Stimulated activated CD8-positive, alpha-beta memory T cell treated with anti-CD3 and anti-CD28 coated beads, Interleukin-2, amount 100 ng/mL, for 48 hours (primary cell): ENCODE measurements at places on chromosomes 6 and 20.
A peak's percentile ranks its signal among the peaks of the same experiment; 100 is the strongest.

- no peak for DNase-seq
Observed at GRCh38 chr6:52650941-52651340, 20.0 kb upstream of the TMEM14A start.

DNA sequence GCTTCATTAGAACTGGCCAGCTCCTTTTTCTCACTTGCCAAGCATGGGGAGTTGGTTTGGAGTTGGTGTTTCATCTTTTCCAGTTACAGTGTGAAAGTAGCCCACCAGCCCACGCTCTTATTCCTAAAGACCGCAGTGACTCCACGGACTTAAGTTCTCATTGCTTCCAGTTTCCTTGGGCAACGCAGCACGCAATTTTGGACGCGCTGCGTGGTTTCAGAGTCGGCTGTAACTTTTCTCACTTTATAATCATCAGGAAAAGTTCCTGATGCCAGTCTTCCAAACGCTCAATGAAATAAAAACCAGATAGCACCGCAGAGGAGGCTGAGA is 381 bp upstream of the PEX7 start:
- DNase-seq, result peak; percentile 2

DNA sequence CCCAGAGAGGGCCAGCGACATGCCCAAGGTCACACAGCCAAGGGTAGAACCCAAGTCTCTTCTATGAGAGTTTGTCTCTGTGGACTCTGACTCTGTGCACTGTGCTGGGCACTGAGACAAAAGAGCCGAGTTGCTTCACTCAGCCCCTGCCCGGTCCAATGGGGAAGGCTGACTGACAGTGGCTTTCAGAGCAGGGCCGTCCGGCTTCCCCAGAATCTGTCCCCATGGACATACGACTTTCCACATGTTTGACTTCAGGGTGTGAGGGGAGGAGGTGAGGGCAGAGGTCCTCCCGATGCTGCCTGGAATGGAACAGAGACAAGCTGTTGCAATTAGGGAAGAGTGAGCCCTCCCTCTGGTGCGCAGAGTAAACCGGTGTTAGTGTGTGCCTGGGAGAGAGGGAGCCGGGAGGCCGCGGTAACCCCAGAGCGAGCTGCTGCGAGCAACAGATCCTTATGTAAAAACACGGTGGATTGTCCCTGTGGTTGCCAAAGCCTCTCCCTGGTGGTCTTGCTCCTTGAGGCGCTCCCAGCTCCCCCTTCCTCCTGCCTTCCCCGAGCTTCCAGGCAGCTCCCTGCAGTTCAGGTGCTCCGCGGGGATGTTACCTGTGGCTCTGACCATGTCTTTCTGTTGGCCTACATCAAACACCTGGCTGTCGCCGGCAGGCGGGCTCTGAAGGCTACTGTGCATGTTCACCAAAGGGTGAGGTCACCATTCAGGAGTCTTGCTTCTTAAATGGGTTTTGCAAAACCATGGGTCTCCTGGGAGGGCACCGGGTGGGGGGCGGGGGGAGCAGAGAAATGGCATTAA is 672 bp downstream of the SIRPA start:
- DNase-seq, result no peak

DNA sequence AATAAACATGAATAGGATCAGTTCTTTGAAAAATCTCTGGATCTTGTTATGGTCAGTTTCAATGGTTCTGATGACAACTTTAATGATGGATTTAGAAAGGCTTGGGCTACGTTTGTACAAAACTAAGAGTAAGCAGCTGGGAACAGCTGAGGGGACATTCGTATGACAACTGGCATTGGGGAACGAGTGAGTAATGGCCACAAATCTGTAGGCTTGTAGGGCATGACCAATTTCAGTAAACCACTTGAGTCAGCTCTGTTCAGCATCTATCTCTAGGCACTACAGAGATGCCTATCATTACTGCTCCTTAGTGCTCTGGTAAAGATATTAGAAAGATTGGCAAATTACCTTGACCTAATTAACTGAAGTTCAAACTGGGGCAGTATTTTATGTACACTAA is 1375.6 kb downstream of the EPHA7 start:
- DNase-seq, result no peak

GRCh38 chr6:107735906-107736635 is 88.0 kb downstream of the SCML4 start:
- no peak for DNase-seq

- no peak for DNase-seq
Observed at GRCh38 chr20:4087923-4088322, 72.6 kb upstream of the RNF24 start.

DNA sequence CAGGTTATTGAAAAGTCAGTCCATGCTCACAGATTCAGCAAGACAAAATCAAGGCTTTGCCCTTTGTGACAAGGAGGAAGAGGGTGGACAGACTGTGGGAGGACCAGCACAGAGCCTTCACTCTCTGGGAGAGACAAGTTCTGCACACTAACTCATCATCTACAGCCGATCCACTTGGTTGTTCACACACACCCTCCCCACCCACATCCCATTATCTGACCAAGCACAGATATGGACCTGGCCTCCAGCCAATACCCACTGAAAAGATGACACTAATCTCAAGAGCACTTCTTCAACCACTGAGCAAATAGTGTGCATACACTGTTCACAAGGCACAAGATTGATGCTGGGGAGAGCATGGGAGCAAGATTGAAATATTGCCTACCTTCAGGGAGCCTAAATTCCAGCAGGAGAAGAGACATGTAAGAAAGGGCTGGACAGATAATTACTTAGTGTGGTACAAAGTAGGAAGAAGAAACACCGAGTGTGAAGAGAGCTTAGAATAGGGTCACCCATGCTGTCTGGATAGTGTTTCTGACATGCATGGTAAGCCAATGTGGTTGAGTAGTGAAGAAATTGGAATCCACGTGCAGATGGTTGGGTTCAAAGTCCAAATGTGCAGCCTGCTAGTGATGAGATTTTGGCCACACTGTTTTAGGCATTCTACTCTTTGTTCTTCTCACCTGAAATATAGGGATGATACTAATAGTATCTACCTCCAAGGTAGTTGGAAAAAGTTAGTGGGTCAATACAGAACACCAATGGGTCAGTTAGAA is 21.7 kb upstream of the IL17A start:
- no peak for DNase-seq

GRCh38 chr6:73791336-73791735 is 95.3 kb downstream of the CD109 start:
- no peak for DNase-seq

DNA sequence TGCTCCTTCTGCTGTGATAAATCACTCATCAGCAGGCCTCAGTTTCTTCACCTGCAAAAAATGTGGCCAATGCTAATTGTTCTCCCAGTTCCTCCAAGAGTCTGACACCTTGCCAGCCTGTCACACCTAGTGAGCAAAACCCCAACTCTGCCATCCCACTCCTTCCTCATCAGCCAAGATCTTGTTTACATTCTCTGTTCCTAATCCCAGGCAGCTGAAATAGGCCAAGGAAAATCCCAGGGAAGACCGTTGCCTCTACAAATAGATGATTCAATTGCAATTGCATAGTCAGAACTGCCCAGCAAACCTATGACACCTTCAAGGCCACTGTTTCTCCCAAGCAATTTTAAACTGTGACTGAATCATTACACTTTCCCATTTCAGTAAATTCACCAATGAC is 78.7 kb downstream of the GMDS start:
- no peak for DNase-seq

- DNase-seq, result no peak
Observed at GRCh38 chr6:157244175-157244574, 79.1 kb downstream of the TMEM242 start.

DNA sequence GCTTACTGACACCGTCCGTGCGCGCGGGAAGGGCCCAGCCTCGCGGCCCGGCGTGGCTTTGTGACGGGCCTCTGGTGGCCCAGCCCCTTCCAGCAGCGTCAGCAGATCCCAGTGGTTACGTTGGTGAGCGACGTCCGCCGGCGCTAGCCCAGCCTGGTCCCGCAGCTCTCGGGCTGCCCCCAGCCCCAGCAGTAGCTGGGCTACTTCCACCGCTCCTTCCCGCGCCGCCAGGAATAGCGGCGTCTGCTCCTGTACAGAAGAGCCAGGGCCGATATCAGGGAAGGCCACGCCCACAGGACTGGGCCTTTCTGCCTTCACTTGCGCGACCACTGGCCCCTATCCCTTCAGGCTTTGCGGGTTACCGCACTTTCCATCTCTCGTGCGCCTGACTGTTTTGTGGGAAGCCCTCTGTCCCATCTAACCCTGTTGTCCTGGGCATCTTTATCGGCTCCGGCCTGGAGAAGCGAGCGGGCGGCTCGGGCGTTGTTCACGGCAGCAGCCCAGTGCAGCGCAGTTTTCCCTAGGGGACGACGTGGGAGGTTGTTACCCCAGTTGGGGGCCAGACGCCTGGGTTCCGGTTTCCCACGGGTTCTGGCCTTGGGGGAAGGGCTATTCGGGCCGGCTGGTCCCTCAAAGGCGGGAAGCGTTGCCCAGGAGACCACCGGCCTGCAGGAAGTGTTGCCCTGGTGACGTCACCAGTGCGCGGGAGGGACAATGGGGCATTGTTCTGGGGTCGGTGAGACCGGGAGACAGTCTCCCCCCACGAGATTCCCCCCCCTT is 3.6 kb upstream of the GPSM3 start:
- peak; percentile 65 for DNase-seq

- DNase-seq, result no peak
Observed at GRCh38 chr6:29466241-29466640, 9.3 kb downstream of the OR2H1 start.

- DNase-seq, result no peak
Observed at GRCh38 chr6:169809386-169809785, 58.0 kb downstream of the ERMARD start.

DNA sequence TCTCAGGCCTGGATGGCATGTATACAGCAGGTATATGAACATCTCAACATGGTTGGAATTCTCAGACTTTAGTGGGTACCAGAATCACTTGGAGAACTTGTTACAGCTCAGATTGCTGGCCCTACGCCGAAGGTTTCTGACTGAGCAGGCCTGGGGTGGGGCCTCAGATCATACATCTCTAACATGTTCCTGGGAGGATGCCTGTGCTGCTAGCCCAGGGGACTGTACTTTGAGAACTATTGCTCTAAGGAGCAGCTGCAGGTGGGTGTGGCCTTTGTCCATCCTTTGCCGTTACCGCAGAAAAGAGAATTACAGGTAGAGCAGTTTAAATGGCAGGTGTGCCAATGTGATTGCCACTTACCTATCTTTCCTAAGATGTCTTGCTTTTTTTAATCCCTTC is 310.5 kb upstream of the JAG1 start:
- DNase-seq, result no peak

- DNase-seq, result no peak
Observed at GRCh38 chr6:8783191-8783590, 347.8 kb upstream of the SLC35B3 start.

- no peak for DNase-seq
Observed at GRCh38 chr20:20076297-20077065, 24.1 kb downstream of the CFAP61 start.

GRCh38 chr6:63764318-63764916 is 128.8 kb downstream of the PHF3 start:
- DNase-seq, result no peak

- DNase-seq, result no peak
Observed at GRCh38 chr20:54645445-54646155, 170.2 kb downstream of the DOK5 start.

GRCh38 chr20:58130581-58130980 is 97.9 kb downstream of the ANKRD60 start:
- no peak for DNase-seq

- no peak for DNase-seq
Observed at GRCh38 chr6:89985751-89986493, 91.7 kb downstream of the GJA10 start.

GRCh38 chr6:56849896-56850295 is 105.0 kb upstream of the BEND6 start:
- no peak for DNase-seq

- no peak for DNase-seq
Observed at GRCh38 chr6:39669973-39670342, 55.2 kb downstream of the KIF6 start.

DNA sequence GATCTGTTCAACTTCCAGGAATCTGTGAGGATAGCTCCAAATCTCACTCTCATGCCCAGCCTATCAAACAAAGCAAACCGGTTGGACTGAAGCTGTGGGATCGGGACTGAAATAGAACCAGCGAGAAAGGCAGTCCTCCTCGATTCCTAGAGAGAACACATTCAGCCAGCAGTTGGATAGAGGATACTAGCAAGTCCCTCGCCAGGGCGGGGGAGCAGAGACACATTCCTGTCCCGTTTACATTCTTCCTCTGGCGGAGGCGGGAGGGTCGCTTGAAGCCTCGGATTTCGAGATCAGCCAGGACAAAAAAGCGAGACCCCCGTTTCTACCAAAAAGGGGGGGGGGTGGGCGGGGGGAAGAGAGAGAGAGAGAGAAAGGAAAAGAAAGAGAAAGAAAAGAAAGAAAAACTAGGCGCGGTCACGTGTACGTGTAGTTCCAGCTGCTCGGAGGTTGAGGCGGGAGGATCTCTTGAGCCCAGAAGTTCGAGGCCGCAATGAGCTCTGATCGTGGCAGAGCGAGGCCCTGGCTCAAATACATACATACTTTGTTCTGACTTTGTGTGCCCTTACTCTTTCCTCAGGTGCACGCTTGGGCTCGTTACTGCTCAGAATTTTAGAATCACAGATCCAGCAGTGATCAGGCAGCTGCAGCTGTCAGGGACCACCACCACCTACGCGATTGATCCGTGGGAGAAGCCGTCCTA is 19.5 kb downstream of the ZNF311 start:
- no peak for DNase-seq

DNA sequence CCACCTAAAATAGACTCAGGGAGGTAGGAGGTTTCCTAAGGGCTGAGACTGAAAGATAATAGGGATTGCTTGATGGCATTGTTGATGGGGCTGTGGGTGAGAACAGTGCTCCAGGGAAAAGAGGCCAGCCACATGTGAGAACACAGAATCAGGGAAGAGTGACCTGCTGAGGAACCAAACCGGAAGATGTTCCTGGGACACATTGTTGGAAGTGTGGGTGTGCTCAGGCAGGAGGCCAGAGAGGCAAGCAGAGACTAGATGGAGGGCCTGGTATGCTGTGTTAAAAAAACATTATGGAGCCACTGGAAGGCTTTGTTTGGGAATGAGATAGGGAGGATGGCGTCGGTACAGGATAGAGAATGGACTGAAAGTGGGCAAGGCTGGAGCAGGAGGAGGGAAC is 23.3 kb downstream of the RNF144B start:
- no peak for DNase-seq

GRCh38 chr6:158608221-158608620 is 36.3 kb downstream of the DYNLT1 start:
- no peak for DNase-seq

- DNase-seq, result no peak
Observed at GRCh38 chr20:3813848-3814581, 6.3 kb upstream of the AP5S1 start.
